ENCODE measurements at places on chromosomes 4 and X. TPM values are rescaled to one million over a fixed set of nuclear protein-coding genes. Genes with fewer than 3 reads are reported as not detected.

The UGT2A3 gene
- total RNA-seq, result not detected

The PTCHD1 gene
- total RNA-seq, result 0.05 TPM

The ITGB1BP2 gene
- 105 TPM for total RNA-seq

The JCHAIN gene
- total RNA-seq, result 6.5 TPM

The ZCCHC18 gene
- 0.22 TPM for total RNA-seq

The MAGEA4 gene
- not detected for total RNA-seq

The YIPF7 gene
- total RNA-seq, result 1.4 TPM

DNA sequence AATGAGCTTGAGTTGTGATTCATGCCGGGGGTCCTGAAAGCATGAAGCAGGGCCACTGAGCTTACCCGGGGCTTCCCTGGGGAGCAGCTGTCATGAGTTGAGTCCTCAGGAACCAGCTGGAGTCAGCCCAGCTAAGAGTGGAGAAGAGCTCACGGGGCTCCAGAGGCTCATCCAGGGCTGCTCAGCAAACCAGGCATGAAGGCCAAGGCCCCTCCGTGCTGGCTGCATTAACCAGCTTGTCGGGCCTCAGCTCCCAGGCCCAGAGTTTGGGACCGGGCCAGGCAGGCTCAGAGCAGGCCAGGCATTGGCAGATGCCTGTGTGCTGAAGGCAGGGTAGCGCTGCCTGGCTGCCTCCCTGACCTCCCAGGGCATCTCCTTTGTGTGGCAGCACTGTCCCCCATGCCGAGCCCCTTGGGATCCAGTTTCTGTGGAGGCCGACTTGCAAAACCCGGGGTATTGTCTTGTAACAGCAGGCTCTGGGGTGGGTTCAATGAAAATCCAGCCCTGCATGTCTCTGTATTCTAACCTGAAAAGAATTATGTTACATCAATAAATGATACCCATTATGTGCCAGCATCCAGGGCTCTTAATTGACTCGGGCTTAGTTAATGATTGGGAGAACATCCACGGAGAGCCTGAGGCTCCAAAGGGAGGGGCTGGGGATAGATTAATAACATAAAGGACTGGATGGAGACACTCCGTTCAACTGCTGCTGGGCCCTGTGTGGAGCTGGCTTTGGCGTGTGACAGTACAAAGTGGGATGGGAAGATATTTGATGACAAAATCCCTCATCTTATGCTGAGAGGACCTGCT, 68.0 kb upstream of the MSX1 start:
- no peak for DNase-seq

- no peak for DNase-seq
Observed at GRCh38 chr4:94976371-94977011, 218.7 kb downstream of the BMPR1B start.

DNA sequence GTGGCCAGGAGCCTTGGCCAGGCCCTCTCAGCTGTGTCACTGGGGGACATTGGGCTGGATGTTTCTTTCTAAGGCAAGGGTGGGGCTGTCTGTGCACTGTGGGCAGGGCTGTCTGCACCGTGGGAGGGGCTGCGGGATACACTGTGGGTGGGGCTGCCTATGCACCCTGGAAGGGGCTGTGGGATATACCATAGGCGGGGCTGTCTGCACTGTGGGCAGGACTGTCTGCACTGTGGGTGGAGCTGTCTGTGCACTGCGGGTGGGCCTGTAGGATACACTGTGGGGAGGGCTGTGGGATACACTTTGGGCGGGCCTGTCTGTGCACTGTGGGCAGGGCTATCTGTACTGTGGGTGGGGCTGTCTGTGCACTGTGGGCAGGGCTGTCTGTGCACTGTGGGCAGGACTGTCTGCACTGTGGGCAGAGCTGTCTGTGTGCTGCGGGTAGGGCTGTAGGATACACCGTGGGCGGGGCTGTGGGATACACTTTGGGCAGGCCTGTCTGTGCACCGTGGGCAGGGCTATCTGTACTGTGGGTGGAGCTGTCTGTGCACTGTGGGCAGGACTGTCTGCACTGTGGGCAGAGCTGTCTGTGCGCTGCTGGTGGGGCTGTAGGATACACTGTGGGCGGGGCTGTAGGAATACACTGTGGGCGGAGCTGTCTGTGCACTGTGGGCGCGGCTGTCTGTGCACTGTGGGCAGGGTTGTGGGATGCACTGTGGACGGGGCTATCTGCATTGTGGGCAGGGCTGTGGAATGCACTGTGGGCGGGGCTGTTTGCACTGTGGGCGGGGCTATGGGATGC, 31.1 kb downstream of the ACOX3 start:
- DNase-seq, result peak; percentile 86

DNA sequence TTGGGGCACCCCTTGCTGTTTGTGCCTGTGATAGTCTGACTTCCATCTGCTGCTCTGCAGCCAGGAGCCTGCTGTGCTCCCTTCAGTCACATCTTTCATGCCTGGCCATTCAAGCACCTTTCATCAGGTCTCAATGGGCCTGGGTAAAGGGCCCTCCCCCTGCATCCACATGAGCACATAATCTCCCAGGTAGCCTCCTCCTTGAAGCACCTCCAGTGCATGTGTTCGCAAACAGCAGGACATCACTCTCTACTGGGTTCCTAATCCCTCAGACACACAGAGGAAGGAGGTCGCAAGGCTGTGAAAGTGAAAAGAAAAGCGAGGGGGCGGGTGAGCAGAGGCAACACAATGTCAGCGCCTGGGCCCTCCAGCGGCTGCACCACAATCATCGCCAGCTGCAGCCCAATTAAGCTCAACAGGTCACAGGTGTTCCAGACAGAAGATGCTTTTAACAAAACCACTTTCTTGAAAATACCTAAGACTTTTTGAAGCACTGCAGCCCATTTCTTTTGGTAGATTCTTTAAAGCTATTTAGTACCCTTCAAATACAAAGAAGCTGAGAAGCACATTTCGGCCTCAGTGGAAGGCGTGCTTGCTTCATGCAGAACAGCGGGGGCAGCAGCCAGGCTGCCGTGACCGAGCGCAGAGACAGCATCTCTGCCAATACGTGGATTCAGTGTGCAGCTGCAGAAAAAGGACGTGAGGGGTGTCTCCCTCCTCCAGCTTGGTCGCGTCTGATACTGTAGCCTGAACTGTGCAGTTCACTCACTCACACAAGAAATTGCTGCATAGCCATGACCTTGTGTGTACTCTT, 92.2 kb upstream of the SPRY1 start:
- no peak for DNase-seq
